ENCODE measurements at places on chromosomes 6 and 20.

DNA sequence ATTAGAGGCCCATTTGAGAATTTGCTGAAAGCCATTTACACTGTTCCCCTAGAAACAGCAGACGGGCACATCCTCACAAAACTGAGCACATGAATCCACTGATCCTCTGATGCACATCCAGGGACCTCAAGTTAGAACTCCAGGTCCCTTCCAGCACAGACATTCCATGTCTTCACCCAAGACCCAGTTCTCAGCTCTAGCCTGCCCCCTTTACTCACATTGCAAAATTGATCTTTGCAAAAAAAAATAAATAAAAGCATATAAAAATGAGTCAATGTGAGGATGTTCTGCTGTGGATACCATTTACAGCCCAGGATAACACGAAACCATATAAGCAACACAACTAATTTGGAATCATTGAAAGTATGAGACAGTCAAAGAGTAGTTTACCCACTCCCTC lies 458.2 kb upstream of the JARID2 start:
- no peak for DNase-seq

DNA sequence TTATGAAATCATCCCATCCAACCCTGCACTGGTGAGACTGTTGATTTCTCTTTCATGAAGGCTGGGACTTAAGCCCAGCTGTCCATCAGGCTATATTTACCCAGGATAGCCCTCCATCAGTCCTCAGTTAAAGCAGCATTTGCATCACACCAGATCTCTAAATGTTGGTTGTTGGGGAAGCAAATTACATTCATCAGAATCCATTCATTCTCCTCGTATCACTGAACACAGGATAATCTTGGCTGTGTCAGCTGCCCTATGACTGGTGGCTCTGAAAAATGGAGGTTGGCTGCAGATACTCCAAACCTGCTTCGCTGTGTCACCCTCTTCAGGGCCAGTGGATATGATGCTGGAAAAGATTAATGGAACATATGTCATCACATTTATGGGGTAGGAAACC lies 718.3 kb downstream of the KIF16B start:
- DNase-seq, result no peak

- no peak for DNase-seq
Measured at GRCh38 chr6:156617376-156617775, 159.8 kb upstream of the ARID1B start.

- no peak for DNase-seq
Measured at GRCh38 chr6:133644892-133645619, 243.9 kb upstream of the TCF21 start.

DNA sequence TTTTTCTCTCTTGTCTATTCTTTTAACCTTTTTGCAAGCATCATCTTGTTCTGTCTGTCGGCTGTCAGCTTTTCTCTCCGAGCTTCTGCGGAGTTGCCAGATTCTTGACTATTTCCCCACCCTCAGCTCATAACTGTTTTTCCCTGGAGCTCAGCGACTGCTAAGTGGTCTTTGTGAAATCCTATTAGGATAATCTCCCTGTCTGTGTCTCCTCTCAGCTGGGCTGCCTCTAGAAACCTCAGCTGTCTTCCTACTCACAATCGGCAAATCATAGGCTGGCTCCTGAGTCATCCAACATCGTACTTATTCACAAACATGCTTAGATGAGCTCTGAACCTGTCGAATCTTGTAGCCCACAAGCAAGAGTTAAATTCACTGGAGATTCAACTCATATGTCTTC lies 332.3 kb downstream of the PTPRT start:
- DNase-seq, result no peak

- no peak for DNase-seq
Measured at GRCh38 chr6:134468633-134469032, 150.7 kb upstream of the SGK1 start.

GRCh38 chr6:90432041-90432775 lies 135.6 kb upstream of the BACH2 start:
- no peak for DNase-seq

DNA sequence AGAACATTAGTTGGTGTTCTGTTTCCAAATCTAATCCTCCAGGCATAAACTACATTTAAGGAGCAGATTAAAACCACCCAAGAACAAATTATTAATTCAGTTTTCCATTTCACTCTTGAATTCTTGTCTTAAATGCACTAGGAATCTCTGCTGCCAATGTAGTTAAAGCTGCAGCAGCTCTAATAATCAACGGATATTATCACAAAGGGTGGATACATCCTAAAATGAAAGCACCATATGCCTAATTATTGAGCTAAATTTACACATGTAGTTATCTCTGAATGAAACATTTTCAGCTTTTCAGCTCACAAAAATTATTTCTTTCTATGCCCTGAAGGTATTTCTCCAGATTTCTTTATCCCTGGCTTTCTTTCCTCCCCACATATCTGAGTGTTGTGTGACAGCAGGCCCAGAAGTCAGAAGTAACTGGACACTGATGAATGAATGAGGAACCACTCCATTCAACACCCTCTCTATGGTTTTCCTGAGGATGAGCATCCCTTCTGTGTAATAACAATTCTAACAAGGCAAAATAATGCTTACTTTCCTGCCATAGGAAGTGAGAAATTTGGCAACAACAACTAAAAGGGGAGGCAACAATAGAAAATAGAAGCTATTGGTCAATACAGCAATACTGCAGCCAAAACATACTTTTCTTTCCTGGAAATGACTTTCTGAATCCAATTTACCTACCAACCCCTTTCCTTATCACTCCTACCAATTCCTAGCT lies 14.9 kb downstream of the MAN1A1 start:
- no peak for DNase-seq

DNA sequence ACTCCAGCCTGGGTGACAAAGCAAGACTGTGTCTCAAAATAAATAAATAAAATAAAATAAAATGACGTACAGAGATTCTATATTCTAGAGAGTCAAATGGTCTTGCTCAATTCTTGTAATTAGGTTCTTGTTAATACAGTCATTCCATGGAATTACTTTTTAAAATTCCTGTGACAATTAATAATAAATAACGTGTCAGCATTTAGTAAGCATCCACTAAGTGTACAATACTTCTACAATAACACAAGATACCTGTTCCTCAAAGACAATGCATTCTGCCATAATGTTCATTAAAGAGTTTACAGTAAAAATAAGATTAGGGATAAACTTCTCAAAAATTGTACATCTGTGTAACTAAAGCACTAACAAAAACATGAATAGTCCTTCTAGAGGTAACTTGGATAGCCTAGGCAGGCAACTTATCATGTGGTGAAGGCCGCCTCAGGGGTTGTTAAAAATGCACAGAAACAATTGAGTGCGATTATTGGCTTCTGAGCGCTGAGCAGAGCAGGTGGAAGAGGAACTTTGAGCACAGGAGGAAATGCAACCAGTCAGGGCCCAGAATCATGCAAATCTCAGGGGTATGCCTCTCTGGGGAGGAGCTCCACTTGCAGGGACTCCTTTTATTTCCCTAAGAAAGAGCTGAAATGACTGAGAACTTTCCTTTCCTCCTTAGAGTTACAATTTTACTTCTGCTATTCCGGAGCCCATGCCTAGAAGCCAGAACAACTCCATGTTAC lies 37.1 kb downstream of the QRSL1 start:
- peak; percentile 78 for DNase-seq

DNA sequence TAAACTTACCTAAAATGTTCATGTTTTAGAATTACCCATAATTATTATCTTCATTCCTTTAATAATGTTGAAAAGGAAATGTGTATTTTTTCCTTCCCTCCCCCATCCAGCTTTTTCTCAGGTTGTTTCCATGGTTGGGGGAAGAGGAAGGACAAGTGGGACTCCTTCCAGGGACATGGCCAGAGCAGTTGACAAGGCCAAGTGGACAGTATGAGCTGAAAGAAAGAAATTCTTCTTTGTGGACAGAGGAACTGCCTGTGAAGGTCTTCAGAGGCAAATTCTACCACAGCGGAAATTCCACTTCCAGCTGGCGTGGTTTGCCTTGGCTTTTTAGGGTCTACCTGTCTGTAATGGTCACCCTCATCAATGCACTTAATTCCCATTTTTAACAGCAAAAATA lies 33.8 kb downstream of the RIN2 start:
- no peak for DNase-seq

GRCh38 chr6:121522771-121523386 lies 87.4 kb downstream of the GJA1 start:
- DNase-seq, result no peak

GRCh38 chr6:6834356-6835222 lies 246.1 kb downstream of the LY86 start:
- no peak for DNase-seq

- no peak for DNase-seq
Measured at GRCh38 chr20:10415013-10415650, 18.9 kb downstream of the MKKS start.

DNA sequence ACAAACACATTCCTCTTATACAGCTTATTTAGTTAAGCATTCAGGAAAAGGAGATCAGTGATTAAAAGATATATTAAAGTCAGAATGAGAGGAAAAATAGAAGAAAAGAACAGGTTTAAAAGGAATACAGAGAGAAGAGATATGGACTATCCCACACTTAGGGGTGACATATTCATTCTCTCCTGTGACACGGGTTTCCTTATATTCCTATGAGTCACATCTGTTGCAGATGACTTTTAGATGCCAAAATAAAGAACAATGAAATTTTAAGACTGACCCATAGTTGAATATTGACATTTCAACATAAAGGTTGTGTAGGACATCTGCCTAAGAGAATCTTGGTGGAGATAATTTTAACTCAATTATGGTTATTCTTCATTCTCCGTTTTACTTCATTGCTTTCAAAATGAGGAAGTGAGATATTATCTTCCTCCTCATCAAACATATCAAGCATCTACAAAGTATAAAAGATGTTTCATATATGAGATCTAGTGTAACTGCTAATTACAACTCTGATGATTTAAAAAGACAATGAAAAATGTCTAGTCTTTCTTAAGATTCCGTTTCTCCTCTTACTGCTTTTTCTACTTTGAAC lies 1336.7 kb upstream of the CITED2 start:
- DNase-seq, result no peak

DNA sequence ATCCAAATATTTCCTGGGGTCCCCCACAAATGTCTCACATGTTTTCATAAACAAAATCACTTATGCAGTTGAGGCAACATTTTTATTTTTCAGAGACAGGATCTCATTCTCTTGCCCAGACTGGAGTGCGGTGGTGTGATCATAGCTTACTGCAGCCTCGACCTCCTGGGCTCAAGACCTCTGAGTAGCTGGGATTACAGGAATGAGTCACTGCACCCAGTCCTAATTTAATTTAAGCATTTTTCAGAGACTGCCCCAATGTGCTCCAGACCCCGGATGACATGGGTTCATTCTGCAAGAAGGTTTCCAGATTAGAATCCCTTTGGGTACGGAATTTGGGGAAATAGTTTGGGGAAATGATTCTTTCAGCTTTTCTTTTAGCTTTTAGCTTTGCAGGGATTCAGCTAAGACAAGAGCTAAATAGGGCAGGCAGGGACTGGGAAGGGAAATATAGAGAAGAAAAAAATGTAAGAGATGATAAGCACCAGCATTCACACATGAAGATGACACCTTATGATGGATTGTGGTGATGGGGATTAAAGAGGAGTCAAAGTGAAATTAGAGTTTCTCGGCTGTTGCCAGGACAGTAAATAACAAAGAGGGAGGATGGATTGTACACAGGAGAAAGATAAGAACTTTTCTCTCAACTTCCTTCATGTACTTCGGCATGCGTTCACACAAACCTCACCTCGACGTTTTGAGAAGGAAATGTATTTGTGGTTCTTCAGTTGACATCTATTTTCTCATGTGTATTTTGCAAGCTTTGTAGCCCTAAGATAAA lies 169.4 kb upstream of the TAB2 start:
- DNase-seq, result no peak

DNA sequence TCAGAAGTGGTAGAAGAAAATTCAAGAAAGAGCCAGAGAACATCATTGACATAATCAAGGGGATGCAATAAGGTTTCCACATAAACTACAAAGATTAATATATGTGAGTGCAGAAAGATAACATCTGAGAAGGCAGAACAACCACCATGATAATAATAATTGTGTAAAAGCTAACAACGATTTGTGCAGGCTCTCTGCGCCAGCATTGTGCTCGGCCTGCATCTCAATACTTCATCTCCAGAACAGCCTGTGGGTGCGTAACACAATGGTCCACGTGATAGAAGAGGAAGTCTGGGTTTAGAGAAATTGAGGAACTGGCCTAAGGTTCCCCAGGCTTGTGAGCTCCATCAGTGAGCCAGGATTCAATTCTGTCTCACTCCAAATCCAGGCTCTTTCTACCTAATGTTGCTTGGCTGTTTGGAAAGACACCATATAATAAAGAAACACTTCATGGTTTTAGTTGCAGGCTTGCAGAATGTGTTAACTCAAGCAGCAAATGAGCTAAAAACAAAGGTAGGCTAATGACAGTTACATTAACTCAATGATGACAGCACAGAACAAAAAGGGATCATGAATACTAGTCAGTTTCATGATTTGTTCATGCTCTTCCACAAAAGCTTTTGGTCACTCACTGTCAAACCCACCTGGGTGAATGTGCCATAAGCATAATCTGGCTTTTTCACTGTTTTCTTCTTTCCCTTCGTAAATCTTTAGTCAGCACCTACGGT lies 71.2 kb downstream of the LY86 start:
- DNase-seq, result peak; percentile 35

GRCh38 chr20:38147163-38147562 lies 17.9 kb downstream of the TGM2 start:
- DNase-seq, result no peak

- DNase-seq, result no peak
Measured at GRCh38 chr6:3385660-3386151, 71.1 kb downstream of the SLC22A23 start.

DNA sequence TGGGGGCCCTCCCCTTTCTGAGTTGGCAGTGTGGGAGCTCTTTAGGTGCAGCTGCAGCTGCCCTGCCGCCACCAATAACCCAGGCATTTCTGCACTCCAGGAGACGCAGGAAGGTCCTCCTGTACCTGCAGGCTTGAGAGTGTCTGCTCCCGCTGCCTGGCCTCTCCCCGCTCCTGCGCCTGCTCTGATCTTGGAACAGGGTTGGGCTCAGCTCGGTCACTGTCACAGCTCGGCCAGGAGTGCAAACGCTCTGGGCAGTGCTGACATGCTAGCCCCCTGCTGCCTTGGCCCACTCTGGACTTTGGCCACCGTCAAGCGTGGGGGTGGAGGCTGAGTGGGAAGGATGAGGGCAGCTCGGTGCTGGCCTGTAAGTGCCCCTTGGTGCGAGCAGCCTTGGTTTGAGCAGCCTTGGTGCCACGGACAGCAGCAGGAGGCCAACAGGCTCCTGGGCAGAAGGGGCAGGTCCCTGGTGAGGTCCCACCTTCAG lies 738.1 kb upstream of the GJE1 start:
- no peak for DNase-seq

GRCh38 chr6:96450082-96450769 lies 71.4 kb upstream of the UFL1 start:
- no peak for DNase-seq

GRCh38 chr6:14524319-14524718 lies 406.7 kb downstream of the CD83 start:
- DNase-seq, result no peak

All from stimulated activated naive B cell treated with anti-CD40 and anti-IgM and Interleukin-4, amounts not matched to agents 10 μg/mL and 1 μg/mL and 100 μg/mL, for 72 hours (primary cell).